Thyroid gland (tissue), 4 donors: ENCODE measurements at places on chromosomes 13 and 19. TPM values are rescaled to one million over a fixed set of nuclear protein-coding genes. Genes with fewer than 3 reads are reported as not detected.

The S1PR2 gene
- total RNA-seq: 9.8 TPM

The GTPBP3 gene
- 21.8 TPM for total RNA-seq

The PALM gene
- total RNA-seq: 24.1 TPM

DNA sequence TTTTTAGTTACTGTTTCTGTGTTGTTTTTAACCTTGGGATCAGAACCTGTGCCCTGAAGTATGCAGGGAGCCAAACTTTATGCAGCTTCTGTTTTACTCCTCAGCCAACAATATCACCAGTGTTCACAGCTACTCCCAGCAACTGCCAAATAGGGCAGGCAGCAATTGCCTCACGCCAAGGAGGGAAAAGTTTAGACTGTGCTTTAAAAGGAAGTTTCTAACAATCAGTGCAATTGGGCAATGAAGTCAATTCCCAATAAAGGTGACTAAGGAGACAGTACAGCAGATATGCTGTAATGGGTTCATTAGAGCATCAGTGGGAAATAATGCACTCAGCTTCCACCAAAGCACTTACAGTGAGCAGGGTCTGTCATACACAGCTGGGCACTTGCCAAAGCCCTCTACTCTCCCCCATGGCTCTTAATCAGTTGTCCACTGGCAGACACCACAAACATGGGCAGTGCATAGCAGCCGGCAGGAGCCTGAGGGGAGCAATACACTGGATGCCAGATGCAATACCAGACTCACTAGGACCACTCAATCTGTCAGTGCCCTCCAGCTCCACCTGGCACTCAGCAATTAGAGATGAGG is 19.3 kb downstream of the ENOX1 start:
- DNase-seq: no peak

GRCh38 chr19:40417643-40417981 is 4.4 kb upstream of the PRX start:
- no peak for DNase-seq
